SIG-M5 (cell line): ENCODE measurements at places on chromosomes 7 and 10.

GRCh38 chr10:58909881-58910280 is 266.6 kb upstream of the PHYHIPL start:
- DNase-seq = no peak

DNA sequence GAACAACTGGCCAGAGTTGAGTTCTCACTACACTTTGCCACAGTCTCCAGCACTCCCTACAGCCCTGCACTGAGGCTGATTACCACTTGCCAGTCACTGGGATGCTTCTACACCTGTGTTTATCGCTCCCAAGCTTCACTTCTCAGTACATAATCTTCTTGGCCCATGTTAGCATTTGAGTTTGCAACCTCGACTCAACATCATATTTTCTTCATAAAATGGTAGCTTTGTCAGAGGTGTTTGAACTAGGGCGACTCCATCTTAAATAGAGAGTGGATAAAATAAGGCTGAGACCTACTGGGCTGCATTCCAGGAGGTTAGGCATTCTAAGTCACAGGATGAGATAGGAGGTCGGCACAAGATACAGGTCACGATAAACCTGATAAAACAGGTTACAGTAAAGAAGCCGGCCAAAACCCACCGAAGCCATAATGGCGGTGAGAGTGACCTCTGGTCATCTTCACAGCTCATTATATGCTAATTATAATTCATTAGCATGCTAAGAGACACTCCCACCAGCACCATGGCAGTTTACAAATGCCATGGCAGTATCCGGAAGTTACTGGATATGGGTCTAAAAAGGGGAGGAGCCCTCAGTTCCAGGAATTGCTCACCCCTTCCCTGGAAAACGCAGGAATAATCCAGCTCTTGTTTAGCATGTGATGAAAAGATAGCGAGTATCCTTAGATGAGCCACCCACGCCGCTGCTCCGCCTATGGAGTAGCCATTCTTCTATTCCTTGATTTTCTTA is 105.8 kb upstream of the KLF6 start:
- DNase-seq = no peak

DNA sequence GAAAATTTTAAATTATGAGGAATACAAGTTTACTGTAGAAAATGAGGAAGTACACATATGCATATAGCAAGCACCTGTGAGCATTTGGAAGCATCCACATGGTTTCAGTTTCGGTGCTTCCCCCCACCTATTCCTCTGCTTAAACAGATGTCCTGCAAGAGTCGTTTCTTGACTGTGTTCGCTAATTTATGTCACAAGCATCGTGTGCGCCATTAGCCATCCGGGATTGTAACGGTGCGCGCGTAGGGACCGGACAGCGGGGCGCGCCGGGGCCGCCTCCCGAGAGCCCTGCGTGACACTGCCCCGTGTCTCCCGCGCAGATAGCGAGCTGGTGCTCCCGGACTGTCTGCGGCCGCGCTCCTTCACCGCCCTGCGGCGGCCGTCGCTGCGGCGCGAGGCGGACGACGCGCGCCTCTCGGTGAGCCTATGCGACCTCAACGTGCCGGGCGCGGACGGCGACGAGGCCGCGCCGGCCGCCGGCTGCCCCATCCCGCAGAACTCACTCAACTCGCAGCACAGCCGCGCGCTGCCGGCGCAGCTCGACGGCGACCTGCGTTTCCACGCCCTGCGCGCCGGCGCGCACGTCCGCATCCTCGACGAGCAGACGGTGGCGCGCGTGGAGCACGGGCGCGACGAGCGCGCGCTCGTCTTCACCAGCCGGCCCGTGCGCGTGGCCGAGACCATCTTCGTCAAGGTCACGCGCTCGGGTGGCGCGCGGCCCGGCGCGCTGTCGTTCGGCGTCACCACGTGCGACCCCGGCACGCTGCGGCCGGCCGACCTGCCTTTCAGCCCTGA is 90.9 kb downstream of the NEURL1 start:
- DNase-seq = no peak

DNA sequence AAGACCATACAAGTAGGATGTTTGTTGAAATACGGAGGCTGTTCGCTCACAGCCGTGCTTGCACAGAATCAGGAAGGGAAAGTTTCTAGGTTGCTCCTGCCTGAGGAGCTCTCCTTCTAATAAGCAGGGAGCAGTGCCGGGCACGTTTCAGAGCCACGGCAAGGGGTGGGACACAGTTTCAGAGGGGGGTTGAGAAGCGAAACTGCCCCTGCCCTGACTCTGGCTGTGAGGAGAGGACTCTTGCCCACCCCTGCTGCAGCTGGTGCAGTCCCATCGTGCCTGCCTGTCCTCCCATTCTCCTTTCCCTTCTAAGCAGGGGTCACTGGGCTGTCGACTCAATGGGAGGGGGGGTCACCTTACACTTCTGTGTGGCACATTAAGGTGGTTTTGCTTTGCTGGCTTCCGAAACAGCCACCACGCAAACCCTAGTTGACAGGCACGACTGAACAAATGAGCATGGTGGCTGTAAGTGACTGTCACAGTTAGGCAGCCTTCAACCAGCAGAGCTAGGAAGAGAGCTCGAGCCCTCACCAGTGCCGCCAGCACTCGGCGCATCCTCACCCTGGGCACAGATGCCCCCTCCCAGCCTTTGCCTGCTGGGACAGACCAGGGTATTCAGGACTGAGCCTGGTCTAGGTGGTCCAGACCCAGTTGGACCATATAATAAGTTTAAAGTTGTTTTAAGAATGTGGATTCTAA is 37.5 kb downstream of the ZNF467 start:
- no peak for DNase-seq

- no peak for DNase-seq
These were observed 129.5 kb downstream of the SDK1 start for GRCh38 chr7:3430588-3430987.

GRCh38 chr10:49508249-49508648 is 30.7 kb downstream of the ERCC6 start:
- DNase-seq = no peak

DNA sequence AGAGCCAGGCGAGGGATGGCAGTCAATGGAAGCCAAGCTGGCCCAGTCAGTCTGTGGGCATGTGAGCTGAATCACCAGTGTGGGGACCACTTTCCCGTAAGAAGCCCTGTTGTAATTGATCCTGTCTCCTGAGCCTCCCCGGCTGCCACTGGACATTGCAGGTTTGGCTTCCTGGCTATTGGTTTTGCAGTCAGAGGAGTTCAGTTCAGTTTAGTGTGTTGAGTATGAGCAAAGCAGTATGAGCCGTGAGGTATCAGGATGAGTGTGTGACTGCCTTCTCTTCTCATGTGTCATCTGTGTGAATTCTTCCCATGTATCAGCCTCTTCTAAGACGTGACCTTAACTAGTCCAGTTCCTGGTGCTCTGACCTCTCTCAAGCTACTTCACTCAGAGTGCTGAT is 227.4 kb downstream of the PRKG1 start:
- DNase-seq = no peak

DNA sequence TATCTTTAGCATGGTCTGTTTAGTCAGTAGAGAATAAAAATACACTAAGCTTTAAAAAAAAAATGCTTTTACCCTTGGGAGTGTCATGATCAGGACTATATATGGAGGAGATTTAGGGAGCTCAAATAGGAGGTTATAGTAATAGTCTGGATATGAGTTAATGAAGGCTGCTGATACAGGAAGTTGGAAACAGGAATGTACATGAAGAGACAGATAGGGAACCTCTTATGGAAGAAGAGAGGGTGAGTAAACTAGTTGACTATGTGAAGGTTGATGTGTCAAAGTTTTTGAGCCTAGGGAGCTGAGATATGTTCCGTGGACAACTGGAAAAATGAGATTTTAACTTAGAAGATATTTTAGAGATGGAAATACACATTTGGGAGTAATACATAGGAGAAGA is 472.0 kb upstream of the FZD8 start:
- DNase-seq = no peak

DNA sequence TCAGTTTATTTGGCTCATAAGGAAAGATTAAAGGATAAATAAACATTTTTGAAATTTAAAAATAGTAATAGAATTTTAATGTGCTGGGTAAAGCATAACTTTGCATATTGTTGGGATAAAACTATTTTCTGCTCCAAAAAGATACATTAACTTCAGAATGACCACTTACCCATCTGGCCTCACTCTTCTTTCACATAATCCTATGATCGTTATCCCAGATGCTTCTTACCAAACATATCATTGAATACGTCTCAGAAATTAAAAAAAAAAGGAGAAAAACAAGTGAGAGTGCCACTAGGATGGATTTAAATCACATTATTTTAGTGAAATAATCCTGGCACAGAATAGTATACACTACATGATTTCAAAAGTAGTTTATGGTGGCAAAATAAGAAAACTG is 677.5 kb upstream of the ZWINT start:
- no peak for DNase-seq

DNA sequence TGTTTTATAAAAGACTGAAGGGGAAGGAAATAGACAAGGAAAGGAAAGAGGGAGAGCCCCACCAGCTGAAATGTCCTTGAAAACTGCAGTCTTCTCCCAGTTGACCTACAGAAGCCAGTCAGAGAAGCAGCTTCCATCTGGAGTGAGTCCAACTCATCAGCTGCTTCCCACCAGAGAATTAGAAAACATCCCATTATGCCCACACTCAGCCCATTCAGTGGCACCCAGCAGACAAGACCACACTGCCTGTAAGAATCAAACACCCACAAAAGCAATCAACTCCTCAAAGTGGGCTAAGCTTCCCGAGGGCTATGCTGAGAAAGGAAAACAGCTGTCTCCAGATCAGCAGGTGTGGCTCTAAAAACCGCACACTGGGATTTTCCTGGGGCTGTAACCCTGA is 29.6 kb upstream of the TMEM213 start:
- no peak for DNase-seq

GRCh38 chr10:112912410-112912928 is 37.6 kb upstream of the TCF7L2 start:
- DNase-seq = no peak

DNA sequence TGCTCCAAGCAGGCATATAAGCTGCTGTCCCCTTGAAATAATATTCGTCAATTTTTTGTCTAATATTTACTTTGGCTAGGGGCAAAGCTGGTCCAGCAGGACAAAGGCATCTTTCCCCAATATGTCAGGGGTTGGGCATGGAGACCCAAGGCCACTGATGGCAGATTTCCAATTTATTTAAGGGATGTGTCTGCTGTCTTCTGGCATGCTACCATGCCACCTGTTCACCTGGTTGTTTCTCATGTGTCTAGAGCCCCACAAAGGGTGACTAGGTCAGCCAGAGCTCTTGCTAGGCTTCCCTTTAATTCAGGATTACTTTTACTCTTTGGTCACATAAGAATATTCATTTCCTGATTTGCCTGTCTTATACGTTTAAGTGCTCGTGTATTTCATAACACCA is 22.1 kb upstream of the SYPL1 start:
- no peak for DNase-seq

- no peak for DNase-seq
These were observed 47.1 kb upstream of the UCN3 start for GRCh38 chr10:5317547-5318107.

- no peak for DNase-seq
These were observed 631 bp downstream of the OTUD1 start for GRCh38 chr10:23439452-23439960.

DNA sequence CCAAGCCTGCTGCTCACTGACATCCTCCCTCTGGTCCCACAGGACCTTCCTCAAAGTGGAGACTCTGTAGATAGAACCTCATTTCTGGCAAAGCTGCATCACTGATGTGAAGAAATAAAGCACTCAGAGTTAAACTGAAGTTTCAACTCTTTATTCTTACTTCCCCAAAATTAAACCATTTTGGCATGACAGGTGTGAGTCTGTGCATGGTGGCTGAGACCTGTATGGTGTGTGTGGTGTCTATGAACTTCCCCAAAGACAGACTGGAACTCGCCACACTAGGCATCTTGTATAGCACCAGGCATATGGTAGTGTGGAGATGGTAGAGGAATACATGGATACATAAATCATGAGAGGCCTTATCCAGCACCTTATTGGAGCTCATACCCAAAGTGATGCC is 6.6 kb upstream of the WDFY4 start:
- no peak for DNase-seq

DNA sequence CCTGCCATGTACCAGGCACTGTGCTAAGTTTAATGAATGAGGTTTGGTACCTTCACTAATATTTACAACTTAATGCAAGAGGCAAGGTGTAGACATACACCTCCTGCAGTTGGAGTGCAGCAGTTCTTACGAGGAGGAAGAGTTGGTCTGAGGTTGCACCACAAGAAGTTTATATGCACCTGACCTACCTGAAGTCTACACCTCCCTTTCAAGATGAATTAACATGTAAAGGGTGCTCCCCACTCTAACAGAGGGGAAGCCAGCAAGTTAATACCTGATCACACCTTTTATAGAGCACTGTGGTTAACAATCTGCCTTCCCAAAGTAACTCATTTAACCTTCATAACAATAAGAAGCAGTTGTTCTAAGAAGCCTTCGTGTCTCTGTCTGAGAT is 120.0 kb downstream of the LYZL1 start:
- no peak for DNase-seq

GRCh38 chr7:122064971-122065370 is 79.1 kb downstream of the AASS start:
- DNase-seq = no peak

- no peak for DNase-seq
These were observed 84.0 kb upstream of the FAM3C start for GRCh38 chr7:121480058-121480457.

GRCh38 chr7:7489546-7489945 is 46.1 kb downstream of the COL28A1 start:
- no peak for DNase-seq

GRCh38 chr7:72538147-72538546 is 126.0 kb upstream of the CALN1 start:
- DNase-seq = no peak

DNA sequence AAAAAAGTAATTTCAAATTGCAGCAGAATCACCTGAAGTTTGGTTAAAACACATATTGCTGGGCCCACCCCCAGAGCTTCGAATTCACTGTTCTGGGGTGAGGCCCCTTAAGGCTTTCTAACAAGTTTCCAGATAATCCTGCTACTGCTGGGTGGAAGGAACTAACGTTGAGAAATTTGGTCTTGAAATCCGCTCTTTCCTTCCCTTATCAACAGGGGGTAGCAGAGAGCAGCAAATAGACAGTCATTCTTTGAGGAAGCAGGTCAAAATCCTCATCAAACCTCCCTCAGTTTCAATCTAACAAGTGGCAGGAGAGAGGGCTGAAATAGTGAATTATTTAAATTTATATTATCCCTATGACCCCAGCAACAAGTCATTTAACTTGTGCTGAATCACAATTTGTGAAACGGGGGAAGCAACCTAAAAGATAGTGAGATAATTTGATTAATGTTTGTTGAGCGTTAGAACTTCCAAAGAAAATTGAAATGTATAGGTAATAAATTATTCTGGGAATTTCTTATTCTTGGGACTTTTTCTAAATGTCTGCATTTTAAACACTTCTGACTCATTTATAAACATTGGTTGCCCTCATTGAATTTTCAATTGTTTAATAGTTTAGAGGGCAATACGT is 21.7 kb upstream of the MALSU1 start:
- peak; percentile 29 for DNase-seq
